Right hindlimb (tissue), 1 donor: ENCODE measurements at places on chromosomes 11 and 22.
A peak's percentile ranks its signal among the peaks of the same experiment; 100 is the strongest.

DNA sequence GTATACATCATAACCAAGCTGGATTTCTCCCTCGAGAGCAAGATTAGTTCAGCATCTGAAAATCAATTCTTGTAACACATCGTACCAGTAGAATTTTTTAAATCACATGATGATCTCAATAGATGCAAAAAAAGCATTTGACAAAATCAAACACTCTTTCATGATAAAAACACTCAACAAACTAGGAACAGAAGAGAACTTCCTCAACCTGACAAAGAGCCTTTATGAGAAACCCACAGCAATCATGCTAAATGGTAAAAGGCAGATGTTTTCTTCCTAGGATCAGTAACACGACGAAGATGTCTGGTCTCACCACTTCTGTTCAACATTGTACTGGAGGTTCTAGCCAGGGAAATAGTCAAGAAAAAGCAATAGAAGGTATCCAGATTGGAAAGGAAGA lies 34.1 kb upstream of the TMPRSS4 start:
- DNase-seq = no peak

DNA sequence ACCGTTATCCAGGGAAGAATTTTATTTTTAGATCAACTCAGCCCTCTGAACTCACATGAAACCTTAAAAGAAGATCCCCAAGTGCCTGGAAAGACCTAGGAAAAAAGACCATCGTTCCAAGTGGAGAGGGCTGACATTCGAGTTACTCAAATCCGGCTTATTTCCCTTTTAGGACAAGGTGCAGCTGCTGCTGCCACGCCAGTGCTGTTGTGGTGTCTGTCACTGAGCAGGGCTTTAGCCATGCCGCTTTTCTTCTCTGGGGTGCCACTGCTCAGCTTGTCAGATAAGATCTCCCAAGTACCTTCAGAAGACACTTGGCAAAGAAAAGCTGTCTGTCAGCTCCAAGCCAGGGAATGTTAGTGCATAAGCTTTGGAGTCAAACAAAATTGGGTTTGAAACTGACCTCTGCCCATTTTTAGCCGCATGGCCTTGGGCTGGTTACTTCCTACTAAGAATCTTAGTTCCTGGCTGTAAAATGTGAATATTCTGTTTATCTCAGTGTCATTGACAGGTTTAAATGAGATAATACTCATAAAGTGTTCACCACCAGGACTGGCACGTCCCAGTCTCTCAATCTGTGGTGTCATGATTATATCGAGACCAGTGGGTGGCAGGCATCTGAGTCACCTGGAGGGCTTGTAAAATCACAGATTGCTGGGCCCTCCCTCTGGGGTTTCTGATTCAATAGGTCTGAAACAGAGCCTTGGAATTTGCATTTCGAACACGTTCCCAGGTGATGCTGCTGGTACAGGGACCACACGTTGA lies 117.5 kb downstream of the PKNOX2 start:
- no peak for DNase-seq

GRCh38 chr11:13881226-13881905 lies 81.2 kb upstream of the SPON1 start:
- no peak for DNase-seq

- DNase-seq = peak; percentile 86
Observed at GRCh38 chr11:11347592-11347991, 5.5 kb downstream of the CSNK2A3 start.

DNA sequence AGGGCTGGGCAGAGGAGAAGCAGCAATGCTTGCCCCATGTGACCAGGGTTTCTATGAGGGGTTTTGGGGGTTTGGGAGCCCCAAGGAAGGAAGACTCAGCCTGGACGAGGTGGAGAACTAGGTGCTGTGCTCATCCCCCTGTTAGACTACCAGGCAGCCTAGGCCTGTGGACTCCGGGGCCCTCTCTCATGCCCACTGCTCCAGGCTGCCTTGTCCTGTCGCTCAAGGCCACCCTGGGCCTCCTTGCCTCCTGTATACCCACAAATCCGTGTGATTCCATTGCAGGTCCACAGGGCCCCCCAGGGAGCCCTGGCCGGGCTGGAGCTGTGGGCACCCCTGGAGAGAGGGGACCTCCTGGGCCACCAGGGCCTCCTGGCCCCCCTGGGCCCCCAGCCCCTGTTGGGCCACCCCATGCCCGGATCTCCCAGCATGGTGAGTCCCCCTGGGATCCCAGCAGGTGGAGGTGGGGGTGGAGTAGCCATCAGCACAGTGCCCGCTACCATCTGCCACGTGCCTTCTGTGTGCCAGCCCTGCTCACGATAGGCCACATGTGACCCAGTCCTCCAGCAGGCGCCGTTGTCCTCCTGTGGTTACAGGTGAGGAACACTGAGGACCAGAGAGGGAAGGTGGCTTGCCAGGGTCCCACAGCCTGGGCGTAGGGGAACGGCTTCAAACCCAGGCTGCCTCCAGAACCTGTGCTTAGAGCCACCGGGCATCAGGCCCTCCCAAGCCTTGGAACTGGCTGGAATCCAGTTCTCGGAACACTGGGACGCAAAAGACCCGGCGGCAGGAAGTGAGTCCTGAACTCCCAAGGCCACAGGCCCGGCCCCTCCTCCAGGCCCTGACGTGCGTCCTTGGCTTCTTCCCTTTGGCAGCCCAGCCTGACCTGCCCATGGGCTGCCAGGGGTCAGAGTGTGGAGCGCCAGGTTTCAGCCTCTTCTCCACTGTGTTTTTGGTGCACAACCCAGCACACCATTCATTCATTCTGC lies 26.6 kb downstream of the EMID1 start:
- DNase-seq = no peak

GRCh38 chr11:131684111-131685060 lies 314.0 kb downstream of the NTM start:
- DNase-seq = no peak

DNA sequence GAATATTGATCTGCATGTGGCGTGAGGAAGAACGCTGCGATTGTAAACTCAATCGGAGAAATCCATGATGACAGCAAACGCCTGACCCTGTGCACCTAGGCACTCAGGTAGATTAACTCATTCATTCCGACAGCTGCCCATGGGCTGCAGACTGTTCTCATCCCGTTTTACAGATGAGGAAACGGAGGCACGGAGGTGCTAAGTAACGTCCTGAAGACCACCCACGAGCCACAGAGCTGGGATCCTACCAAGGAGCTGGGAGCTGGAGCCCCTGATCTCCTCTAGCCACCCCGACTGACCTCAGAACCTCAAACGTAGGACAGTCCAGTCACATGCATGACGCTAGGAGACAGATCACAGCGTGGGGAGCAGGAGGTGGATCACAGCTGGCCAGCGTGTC lies 1092.7 kb downstream of the BRD1 start:
- no peak for DNase-seq

GRCh38 chr11:121323046-121323607 lies 30.6 kb downstream of the SC5D start:
- no peak for DNase-seq

GRCh38 chr11:1298695-1299492 lies 10.5 kb downstream of the TOLLIP start:
- DNase-seq = peak; percentile 26

DNA sequence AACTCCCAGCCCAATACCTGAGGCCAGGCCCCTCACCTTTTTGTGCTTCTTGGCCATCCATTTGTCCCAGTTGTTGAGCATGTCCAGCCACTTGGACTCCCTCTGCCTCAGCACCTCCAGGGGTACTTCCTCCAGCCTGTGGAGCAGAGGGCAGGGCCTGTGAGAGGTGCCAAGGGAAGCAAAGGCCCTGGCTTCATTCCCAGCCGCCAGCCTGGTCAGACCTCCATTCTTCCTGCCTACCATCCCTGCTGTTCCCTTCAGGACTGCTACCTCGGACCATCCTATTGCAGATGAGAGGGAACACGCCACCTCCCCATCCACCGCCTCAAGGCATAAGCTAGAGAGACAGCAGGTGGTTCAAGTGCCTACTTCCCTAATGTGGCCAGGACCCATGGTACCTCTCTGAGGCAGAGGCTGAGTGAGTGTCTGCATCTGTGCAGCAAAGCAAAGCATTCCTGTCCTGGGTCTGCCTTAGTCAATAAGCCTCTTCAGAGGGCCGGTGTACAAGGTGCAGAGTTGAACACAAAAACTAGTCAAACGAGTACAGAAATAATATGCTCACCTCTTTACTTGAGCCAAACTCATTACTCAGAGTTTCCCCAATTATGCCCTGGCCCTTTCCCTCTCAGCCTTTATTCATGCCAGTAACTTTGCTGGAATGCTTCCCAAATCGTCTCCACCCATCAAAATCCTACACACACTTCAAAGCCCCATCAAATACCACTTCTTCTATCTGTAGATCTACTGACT lies 15.4 kb upstream of the CASTOR1 start:
- DNase-seq = no peak

DNA sequence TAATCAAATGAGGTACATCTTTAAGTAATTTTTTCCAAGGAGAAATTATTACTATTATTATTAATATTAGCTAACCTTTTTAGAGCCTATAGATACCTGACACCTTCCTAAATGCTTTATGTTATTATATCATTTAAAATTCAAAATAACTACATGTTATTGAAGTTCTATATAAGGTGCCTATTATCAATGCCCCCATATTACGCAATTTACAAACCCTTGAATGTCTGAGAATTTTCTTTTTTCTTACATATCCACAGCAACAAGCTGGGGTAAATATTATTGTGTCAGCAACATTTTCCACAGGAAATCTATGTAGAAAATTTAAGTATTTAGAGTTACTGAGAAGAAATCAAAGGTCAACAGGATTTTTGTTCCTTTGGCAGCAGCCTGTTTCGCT lies 327.3 kb downstream of the NXPE2 start:
- no peak for DNase-seq

DNA sequence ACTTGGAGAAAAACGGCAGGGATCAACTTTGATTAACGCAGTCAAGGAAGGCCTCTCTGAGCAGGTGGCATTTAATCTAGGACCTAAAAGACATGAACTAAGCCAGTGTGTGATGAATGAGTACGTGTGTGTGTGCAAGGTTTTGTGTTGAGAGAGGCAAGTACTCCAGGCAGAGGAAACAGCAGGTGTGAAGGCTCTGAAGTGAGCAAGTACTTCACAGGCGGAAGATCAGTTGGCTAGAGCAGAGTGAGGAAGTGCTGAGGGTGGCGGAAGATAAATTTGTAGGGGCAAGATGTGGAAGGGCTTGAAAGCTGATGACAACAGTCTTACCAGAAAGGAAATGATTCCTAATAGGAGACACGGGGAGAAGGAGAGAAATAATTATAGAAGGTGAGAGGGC lies 6.8 kb downstream of the APIP start:
- no peak for DNase-seq

GRCh38 chr11:44977493-44977984 lies 26.9 kb upstream of the TP53I11 start:
- no peak for DNase-seq

- DNase-seq = no peak
Observed at GRCh38 chr22:32249231-32249630, 5.9 kb downstream of the SLC5A4 start.

DNA sequence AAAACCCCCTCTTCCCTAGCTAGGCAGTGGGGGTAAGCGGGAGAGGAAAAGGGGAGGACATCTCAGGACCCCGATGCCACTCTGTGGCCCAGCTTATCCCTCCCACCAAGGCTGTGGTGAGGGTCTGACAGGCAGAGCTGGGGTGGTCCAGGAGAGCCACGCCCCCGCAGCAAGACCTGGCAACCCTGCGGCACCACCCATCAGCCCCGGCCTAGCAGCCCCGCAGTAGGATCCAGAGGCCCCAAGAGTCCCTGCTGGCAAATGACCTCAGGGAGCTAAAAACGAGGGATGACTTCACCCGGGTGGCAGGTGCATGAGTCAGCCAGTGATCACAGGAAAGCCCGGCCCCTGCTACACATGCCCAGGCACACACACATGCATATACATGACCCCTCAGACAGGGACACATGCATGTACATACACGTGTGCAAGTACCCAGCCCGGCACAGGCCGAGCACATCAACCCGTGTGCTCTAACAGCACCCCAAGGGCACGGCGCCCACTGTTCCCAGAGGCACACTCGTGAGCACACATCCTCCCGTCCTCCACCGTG lies 32.3 kb downstream of the ARVCF start:
- DNase-seq = peak; percentile 52

GRCh38 chr11:22263613-22264012 lies 70.7 kb downstream of the ANO5 start:
- DNase-seq = no peak

DNA sequence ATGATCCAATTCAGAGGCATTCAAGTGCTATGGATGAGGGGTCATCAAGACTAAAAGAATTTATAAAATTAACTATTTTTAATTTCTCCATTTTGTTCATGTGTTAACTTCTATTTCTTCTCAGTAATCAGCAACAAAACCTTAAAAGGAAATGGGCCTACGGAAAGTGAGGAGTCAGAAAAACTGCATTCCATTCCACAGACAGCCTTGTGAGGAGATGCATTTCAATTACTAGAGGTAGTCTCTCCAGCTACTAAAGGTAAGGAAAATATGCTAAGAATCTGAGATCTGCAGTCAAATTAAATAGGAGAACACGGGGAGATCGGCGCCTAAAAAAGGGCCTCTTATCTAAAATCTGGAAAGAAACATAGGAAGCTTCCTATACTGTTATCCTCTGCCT lies 661.7 kb downstream of the DLG2 start:
- DNase-seq = no peak

DNA sequence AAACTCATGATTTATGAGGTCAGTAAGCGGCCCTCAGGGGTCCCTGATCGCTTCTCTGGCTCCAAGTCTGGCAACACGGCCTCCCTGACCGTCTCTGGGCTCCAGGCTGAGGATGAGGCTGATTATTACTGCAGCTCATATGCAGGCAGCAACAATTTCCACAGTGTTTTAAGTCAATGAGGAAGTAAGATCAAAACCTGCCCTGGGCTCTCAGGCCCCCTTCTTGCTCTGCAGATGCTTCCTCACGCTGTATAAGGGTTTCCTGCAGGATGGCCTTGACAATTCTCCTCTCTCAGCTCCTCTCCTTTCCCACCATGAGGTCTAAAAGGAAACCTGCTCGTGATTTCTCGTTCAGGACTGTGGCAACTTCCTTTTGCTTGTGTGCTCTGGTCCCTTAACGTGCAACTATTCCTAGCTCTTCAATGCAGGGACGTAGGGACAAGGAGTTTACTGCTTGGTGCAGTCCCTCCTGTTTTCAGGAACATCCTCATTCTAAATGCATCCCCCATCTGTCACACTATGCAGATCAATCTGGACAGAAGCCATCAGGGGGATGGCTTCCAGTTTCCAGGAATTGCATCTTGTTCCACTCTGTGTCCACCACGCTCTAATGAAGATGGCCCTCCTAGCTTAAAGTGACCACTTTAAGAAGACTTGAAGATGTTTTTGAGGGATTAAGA lies 64.3 kb upstream of the IGLL5 start:
- DNase-seq = no peak
